Astrocyte of the cerebellum (primary cell): ENCODE measurements at places on chromosomes 13 and 19.

- no peak for DNase-seq
These were observed 57.9 kb upstream of the VSTM2B start for GRCh38 chr19:29467824-29468401.

DNA sequence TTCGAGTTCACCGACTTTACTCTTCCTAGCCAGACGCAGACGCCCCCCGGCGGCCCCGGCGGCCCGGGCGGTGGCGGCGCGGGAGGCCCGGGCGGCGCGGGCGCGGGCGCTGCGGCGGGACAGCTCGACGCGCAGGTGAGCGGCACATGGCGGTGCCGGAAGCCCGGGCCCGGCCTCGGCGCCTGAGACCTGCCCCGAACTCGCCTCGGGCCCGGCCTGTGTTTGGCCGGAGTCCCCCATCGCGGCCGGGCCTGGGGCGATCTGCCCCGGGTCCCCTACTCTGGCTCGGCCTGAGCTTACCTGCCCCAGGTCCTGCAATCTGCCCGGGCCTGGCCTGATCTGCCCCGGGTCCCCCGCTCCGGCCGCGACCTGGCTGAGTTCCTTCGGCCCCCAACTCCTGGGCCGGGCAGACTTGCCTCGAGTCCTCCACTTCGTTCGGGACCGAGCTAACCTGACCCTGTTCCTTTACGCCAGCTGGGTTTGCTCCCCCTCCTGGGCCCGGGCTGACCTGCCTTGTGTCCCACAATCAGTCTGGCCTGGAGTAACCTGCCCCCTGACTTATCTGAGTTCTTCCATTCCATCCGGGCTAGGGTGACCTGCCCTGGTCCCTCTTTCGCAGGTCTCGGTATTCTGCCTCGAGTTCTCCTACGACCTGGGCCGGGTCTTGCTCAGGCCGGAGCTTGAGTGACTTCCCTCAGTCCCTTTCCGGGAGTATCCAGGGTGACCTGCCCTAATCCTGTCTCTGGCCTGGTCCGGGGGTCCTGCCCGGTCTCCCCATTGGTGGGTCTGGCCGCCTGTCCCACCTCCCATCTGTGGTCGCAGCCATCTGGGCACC is 764 bp downstream of the UPF1 start:
- no peak for DNase-seq

DNA sequence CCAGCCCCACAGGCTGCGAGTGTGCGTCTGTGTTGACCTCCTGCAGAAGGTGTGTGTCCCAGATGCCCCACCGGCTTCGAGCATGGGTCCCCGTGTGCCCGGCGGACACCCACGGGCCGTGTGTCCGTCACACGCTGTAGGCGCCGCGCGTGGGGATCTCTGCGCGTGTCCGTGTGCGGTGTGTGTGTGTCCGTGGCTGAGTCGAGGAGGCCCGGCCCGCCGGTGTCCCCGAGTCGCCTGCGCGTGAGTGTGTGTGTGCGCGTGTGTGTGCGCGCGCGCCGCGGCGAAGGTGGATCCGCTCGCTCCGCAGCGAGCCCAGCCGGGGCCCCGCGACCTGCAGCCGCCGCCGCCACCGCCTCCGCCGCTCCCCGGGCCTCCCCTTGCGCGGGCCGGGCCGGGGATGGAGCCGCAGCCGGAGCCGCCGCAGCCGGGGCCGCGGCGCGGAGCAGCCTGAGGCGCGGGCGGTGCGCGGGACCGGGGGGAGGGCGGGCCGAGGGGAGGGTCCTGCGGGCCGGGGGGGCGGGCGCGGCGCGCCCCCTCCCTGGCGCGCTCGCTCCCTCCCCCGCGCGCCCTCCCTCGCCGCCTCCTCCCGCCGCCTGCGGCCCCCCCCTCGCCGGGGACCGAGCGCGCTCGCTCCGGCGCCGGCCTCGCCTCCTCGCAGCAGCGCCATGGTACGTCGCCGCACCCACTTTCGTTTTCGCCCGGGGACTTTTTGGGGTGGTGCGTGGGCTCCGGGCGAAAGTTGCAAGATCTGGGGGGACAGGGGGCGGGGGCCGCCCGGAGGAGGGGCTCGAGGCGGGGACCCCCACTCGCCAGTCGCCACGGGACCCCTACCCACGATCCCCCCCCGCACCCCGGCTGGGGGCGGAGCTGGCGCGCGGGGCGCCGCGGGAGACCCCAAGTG is 7.1 kb upstream of the NFIC start:
- no peak for DNase-seq

GRCh38 chr13:47112205-47112902 is 215.5 kb upstream of the HTR2A start:
- no peak for DNase-seq

DNA sequence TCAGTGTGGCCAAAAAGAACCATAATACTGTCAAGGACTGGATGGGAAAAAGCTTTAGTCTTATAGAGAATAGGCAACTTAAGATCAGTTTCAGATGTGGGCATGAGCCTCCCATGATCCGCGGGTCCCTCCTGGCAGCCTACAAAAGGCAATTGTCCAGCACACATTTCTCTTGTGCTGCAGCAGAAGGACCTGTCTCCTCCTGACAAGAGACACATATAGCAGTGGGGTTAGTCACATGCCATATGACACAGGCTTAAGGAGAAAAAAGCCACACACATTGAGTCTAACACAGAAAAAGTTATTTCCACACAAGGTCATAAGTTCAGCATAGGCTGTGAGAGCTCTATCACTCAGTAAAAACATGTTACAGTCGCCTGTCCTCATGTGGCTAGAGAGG is 1378.7 kb upstream of the PRR20A start:
- DNase-seq, result no peak

- DNase-seq, result no peak
These were observed 12.0 kb downstream of the KHSRP start for GRCh38 chr19:6412447-6413091.

DNA sequence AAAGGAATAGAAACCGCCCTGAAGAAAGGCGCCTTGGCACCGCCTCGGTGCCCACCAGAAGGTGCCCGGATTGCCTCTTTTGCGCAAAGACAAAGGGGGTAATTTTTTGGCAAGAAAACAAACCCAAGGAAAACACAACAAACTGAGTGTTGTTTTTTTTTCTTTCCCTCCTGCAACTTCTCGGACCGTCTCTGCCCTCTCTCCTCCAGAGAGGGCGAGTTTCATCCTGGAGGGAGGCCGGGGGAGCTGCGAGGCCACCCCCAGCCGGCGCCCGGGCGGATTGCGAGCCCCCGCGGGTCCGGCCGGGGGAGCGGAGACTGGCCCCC is 2.3 kb downstream of the ZNF536 start:
- no peak for DNase-seq

DNA sequence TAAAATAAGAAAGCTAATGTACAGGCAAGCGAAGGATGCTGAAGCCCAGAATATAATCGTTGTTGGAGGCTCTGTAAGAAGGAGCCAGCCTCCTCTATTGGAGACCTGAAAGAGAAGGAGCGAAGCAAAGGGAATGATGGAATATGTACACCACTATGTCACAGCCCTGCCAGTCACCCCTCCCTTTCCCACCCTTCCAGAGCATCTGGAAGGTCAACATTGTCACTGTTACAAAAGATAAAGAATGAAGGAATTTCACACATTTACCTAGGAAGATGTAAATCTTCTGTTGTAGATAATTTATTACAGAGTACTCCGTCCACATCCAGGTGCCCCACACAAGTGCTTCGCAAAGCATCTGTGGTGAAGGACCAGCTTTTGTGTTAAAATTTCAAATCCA is 39.7 kb upstream of the SACS start:
- no peak for DNase-seq

GRCh38 chr13:108786456-108787200 is 157.2 kb downstream of the MYO16 start:
- no peak for DNase-seq

DNA sequence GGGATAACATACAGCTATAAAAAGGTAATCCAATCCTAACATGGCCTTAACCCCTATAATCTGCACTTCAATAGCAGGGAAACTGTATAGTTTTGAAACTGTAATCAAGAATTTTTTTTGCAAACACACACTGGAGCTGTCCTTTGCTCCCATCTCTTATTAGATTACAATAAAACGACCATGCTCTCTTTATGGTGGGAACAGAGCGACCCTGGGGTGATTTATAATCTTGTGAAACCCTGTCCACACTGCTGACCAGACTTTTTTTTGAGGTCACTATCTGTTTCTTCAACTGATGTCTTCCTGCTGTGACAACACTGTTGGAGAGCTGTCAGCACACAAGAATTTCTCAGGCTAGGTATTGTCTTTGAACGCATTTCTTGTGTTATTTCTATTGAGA is 35.3 kb downstream of the DACH1 start:
- DNase-seq, result peak; percentile 3

GRCh38 chr19:18610556-18611326 is 1.9 kb upstream of the TMEM59L start:
- DNase-seq, result no peak

- DNase-seq, result no peak
These were observed 134.9 kb upstream of the SPACA7 start for GRCh38 chr13:112241288-112241687.

DNA sequence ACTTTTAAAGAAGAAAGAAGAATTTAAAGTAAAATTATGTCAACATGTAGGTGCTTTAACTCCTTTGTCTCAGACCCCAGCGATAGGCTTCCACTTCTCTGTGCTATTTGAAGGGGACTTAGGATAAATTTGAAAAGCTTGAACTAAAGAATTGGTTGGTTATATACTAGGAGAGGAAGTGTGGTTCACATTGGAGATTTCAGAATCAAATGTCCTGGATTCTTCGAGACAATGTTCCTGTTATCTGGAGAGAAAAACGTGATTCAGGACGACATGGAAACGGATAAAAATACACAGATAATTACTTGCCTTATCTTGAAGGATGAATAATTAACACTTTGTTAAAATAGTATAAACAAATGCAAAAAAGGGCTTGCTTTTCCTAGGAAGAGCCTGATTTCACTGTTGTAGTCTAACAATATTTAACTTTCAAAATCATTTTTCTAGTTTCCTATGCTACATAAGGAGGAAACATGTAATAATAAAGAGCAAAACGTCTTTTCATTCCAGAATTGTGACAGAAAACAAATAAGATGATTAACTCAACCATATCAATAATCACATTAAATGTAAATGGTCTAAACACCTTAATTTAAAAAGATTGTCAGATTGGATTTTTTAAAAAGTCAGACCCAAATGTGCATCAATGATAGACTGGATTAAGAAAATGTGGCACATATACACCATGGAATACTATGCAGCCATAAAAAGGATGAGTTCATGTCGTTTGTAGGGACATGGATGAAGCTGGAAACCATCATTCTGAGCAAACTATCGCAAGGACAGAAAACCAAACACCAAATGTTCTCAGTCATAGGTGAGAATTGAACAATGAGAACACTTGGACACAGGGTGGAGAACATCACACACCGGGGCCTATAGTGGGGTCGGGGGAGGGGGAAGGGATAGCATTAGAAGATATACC is 724 bp upstream of the ZNF780A start:
- DNase-seq, result no peak

- DNase-seq, result no peak
These were observed 6.4 kb downstream of the METTL21C start for GRCh38 chr13:102688306-102688973.

- DNase-seq, result no peak
These were observed 129.0 kb downstream of the IRS2 start for GRCh38 chr13:109657395-109657794.

DNA sequence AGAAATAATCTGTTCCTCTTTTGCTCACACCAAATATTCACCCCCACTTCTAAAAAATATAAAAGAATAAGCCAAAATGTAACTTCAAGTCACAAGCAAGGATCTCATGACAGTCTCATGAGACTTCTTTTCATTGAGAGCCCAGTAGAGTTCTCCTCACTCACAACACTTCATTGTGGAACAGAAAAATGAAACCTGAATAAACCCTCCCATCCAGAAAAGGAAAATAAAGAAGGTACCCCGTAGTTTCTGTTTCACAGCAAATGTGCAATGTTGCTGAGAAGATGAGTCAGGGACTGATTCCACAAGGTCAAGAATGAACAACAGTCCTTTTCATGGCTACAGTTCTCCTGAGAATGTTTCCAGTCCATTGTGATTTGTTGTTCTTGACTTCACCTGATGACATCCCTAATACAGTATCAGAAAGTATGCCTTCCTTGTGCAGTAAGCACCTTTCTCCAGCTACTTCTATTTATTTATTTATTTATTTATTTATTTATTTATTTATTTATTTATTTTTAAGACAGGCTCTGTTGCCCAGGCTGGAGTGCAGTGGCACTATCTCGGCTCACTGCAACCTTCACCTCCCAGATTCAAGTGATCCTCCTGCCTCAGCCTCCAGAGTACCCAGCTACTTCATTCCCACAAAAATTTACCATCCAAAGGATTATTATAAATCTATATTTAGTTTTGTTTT is 6.4 kb upstream of the ZNF841 start:
- DNase-seq, result no peak

DNA sequence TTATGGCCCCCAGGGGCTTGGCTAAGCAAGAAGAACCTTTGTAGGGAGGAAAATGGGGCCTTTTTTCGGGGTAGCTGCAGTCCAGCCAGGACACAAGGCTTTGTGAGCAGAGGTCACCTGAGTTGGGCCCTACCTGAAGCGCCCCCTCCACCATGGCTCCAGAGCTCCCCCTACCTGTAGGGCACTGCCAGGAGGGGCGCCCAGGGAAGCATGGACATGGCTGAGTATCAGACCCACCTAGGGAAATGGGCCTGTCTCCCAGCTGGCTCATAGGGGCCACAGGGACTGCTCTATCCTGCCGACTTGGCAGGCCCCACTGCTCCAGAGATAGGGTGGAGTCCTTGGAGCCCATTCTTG is 9.0 kb upstream of the CEBPA start:
- DNase-seq, result no peak

DNA sequence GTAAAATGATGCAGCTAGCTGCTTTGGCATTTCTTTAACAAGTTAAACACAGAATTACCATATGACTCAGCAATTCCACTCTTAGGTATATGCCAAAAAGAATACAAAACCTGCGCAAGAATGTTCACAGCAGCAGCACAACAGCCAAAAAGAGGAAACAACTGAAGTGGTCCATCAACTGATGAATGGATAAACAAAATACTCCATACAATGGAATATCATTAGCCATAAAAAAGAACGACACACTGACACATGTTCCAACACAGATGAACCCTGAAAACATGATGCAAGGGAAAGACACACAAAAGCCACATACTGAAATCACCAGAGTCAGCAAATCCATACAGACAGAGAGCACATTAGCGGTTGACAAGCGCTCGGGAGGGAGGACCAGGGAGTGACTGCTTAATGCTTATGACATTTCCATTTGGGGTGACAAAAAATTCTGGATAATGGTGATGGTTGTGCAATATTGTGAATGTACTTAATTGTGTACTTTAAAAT is 3.0 kb downstream of the PCID2 start:
- no peak for DNase-seq

DNA sequence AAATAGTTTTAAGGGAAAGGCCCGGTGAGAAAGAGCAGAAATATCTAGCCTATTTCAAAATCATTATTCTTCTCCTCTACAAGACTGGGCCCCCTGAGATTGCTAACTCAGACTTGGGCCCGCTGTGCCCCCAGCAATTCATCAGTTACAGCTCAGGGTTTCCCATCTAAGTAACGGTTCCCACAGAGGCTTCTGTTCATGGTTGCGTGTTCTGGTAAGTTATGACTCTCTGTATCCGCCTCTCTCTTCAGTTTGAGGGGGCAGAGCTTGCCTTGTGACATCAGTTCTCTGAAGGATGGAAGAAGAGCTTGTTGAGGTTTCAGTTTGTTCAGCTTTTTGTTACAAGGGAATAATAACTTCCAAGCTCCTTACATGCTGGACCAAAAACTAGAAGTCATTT is 11.6 kb downstream of the ZNF57 start:
- DNase-seq, result no peak

GRCh38 chr13:33145667-33146066 is 129.4 kb downstream of the KL start:
- no peak for DNase-seq

GRCh38 chr19:17949956-17950309 is 17.0 kb upstream of the KCNN1 start:
- no peak for DNase-seq

- no peak for DNase-seq
These were observed at the start of gene IFNL1 for GRCh38 chr19:39296055-39296645. IFNL1 (plus strand) TSS chr19:39296407; CDS start chr19:39296422, 15 bp downstream.
